ENCODE measurements at places on chromosomes 2 and 18.

GRCh38 chr2:216477283-216478035 lies 21.2 kb upstream of the RPL37A start:
- no peak for DNase-seq

DNA sequence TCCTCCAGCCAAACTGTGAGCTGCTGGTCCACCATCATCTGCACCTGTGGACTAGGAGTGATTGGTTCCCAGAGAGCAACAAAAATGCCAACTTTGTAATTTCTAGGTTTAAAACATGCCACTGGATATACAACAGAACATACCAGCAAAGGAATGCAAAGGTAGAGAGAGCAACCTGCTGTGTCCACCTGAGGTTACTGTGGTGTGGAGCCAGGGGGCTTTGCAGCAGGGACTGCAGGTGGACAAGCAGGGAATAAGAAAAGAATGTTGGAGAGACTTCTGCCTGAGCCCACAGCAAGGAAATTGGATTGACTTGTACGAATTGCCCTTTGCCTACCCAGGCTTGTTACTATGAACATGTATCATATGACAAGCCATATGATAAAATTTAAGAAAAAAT lies 345.2 kb upstream of the SPHKAP start:
- DNase-seq: no peak

DNA sequence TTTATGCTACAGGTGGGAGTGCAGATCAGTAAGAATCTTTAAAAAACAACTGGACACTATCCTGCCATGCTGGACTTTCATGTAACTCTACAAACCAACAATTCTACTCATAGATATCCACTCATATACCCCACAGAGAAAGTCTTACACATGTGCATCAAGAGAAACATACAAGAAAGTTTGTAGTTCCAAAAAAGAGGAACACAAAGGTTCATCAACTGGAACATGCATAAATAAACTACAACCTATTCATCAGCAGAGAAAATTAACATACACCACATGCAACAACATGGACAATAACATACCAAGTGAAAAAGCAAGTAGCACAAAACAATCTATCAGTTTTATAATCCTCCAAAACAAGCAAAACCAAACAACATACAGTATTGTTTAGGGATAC lies 17.0 kb downstream of the TCF4 start:
- DNase-seq: no peak

- DNase-seq: no peak
Measured at GRCh38 chr2:233422050-233422639, 67.9 kb downstream of the DGKD start.

DNA sequence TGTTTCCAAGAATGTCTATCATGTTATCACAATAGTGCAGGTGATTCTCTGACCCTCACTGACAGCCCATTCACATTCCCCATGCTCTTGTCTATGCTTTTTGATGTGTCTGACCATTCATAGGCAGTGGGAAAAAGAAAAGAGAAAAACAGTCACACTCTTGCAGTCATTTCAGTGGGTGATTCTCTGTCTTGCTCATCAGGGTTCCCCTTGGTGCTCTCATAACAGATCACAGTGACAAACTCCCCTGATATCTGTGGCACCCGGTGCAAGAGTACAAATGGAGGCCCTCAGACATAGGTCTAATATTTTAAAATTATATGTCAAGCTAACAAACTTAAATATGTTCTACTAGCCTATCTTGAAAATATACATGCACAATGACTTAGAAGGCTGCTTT lies 72.7 kb upstream of the PPP1CB start:
- no peak for DNase-seq

GRCh38 chr2:169585673-169586072 lies 1.5 kb downstream of the PPIG start:
- no peak for DNase-seq

GRCh38 chr2:158464426-158465281 lies 7.9 kb downstream of the PKP4 start:
- DNase-seq: no peak

GRCh38 chr2:233082222-233082930 lies 22.2 kb downstream of the INPP5D start:
- no peak for DNase-seq

All from M059J (cell line).